Pancreas (tissue), 10 donors: ENCODE measurements at places on chromosomes 1 and 21. TPM values are rescaled to one million over a fixed set of nuclear protein-coding genes. Genes with fewer than 3 reads are reported as not detected.

- H3K27me3 ChIP-seq: no peaks in the 10 kb centered on the region
- H3K4me1 ChIP-seq: no peaks in the 10 kb centered on the region
- H3K36me3 ChIP-seq: no peaks in the 10 kb centered on the region
- no peak overlapping the region for H3K4me3 ChIP-seq
- no peak overlapping the region for H3K27ac ChIP-seq
- no peak for DNase-seq
Measured at GRCh38 chr21:31744182-31744800, 12.4 kb upstream of the SCAF4 start.

DNA sequence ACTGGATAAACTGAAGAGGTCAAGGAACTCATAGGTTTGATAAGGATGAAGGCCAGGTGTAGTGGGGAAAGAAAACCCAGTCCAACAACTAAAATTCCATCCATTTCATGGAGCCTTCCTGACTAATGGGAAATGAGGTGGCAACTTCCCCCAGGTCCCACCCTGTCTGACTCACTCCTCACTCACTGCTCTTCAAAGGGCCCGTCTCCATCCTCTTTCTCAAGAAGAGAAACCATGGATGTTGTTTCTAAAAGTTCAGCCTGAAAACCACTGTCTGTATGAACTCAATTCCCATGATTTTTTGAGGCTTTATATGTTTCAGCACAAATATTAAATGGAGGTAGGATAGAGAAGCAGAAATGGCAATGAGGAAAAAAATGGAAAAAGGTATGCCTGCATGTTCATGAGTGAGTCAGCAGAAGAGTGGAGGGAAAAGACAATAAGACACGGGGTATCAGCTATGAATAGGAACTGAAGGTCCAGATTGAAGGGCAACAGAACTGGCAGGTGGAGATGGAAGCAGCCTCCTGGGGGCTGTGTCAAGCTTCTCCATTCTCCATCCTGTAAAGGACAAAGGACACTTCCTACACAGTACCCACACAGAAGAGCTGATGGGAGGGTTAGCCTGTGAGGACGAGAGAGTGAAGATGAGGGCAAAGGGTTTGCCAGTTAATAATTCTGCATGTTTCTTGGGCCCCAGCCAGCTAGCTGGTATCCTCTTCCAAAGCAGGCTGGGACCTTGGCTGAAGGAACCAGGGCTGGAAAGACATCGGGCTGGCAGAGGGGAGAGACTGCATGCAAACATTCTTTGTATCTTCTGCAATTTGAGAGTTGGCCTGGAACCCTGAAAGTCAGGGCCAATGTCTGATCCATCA is 5.5 kb upstream of the ELOVL1 start:
- no peaks in the 10 kb centered on the region for H3K36me3 ChIP-seq
- DNase-seq: no peak
- no peaks in the 10 kb centered on the region for H3K27me3 ChIP-seq
- peaks cover 13% of the 10 kb centered on the region for H3K4me1 ChIP-seq

DNA sequence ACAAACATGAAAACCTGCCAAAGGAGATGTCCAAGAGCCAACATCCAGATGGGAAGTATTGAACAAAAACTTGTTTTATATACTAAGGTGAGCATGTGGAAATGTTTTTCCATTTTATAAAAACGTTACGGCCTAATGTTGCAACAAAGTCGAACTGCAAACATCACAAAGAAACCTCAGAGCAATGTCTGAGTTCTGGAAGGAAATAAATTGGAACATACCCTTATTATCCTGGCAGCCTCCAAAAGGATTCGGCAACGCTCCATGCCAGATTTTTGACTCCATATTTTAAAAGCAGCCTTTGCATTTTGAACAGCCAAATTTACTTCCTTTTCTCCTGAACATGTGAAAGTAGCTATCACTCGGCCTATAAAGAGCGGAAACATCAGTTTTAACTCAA is 3.3 kb downstream of the ALDH9A1 start:
- no peak overlapping the region for H3K4me3 ChIP-seq
- DNase-seq: no peak
- H3K27me3 ChIP-seq: no peaks in the 10 kb centered on the region
- H3K36me3 ChIP-seq: no peaks in the 10 kb centered on the region

DNA sequence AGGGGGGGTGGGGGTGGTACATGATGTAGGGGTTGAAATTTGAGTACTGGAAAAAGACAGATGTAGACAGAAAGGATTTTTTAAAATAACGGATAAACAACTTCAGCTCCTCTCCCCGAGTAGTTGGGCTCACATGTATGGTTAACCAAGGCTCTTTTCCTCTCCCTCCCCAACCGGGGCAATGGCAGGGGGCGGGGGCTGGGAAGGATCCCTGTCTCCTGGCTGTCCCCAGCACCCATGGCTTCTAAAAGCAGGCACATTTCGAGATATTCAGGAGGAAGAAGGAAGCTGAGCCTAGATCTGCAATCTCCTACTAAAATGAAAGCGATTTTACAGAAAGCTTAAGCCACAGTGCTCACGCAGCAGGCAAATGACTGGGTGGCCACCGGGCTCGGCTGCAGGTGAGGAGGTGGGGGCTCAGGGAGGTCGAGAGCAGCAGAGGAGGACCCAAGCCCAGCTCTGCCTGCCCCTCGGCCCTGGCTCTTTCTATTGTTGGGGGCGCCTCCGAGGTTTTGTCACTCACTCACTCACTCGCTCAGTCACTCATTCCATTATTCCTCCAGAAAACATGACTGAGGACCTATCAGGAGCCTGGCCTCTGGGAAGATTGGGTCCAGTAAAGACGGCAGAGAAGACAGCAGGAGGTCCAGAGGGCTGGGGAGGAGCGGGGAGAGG is 573.3 kb downstream of the PTPRU start:
- H3K4me3 ChIP-seq: no peak overlapping the region
- H3K4me1 ChIP-seq: no peaks in the 10 kb centered on the region
- no peaks in the 10 kb centered on the region for H3K27me3 ChIP-seq
- no peak for DNase-seq
- no peaks in the 10 kb centered on the region for H3K36me3 ChIP-seq

GRCh38 chr1:19328486-19328885 is 16.4 kb downstream of the SLC66A1 start:
- no peak overlapping the region for H3K27ac ChIP-seq
- no peaks in the 10 kb centered on the region for H3K27me3 ChIP-seq
- no peak overlapping the region for H3K4me3 ChIP-seq
- H3K4me1 ChIP-seq: no peaks in the 10 kb centered on the region

GRCh38 chr21:34818662-34819158 is 149.9 kb downstream of the CLIC6 start:
- H3K4me3 ChIP-seq: no peak overlapping the region
- no peaks in the 10 kb centered on the region for H3K4me1 ChIP-seq

DNA sequence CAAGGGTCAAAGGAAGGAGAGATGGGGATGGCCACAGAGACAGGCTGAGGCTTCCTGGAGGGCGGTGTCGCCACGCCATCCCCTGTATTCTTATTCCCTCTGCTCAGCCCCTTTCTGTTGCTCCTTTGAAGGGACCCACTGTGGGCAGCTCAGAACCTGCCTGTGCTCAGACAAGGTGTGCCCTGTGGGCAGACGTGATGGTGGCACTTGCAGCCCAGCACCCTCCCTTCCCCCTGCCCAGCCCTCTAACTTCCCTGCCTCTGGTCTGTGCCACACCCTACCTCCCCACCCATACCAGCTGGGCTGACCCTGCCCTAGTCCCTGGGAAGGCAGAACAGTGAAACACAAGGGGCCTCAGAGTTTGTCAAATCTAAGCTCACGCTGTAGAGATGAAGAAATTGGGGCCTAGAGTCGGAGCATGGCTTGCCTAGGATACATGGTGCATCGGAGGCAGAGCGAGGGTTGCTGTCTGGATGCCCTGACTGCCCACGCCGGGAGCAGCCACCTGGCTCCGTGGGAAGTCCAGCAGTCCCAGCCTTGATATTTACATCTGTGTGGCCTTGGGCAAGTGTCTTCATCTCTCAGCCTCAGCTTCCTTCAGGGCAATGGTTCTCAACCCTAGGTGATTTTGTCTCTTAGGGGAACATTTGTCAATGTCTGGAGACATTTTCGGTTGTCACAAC is 68.6 kb upstream of the RUNX3 start:
- H3K27me3 ChIP-seq: no peaks in the 10 kb centered on the region
- H3K4me1 ChIP-seq: no peaks in the 10 kb centered on the region
- H3K4me3 ChIP-seq: no peak overlapping the region
- DNase-seq: no peak

- H3K4me3 ChIP-seq: no peak overlapping the region
- H3K36me3 ChIP-seq: no peaks in the 10 kb centered on the region
- H3K27ac ChIP-seq: no peak overlapping the region
- no peaks in the 10 kb centered on the region for H3K4me1 ChIP-seq
- no peaks in the 10 kb centered on the region for H3K27me3 ChIP-seq
Measured at GRCh38 chr21:29741761-29742160, 198.0 kb downstream of the GRIK1 start.

DNA sequence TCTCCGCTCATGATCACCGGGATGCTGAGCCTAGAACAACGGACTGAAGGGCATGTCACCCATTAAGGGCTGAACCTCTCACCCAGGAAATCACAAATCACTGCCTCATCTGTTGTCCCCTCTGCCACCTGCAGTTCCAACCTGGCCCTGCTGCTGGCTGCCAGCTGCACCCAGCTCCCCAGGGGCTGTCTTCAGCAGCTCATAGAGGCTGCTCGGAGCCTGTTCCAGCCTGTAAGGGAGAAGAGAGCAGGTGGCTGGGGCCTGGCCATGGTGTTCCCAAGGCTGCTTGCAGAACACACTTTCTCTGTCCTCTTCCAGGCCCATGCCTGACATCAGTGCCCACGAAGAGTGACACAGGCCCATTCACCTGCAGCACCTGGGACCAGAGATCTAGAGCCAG is 44.5 kb upstream of the DISP3 start:
- DNase-seq: no peak
- H3K4me3 ChIP-seq: no peak overlapping the region
- no peak overlapping the region for H3K27ac ChIP-seq
- no peaks in the 10 kb centered on the region for H3K27me3 ChIP-seq
- H3K36me3 ChIP-seq: no peaks in the 10 kb centered on the region
- no peaks in the 10 kb centered on the region for H3K4me1 ChIP-seq

GRCh38 chr1:10911490-10912166 is 100.8 kb upstream of the TARDBP start:
- H3K4me3 ChIP-seq: no peak overlapping the region
- H3K27me3 ChIP-seq: no peaks in the 10 kb centered on the region
- no peaks in the 10 kb centered on the region for H3K4me1 ChIP-seq
- no peak overlapping the region for H3K27ac ChIP-seq
- no peaks in the 10 kb centered on the region for H3K36me3 ChIP-seq
- DNase-seq: no peak

Gene ZBTB8A
- 3.7 TPM for total RNA-seq

Gene RBP7
- 2.1 TPM for total RNA-seq

Gene TLCD4
- 14.7 TPM for total RNA-seq

Gene KCNQ4
- 1.1 TPM for total RNA-seq

Gene KIAA1614
- 1.7 TPM for total RNA-seq

Gene LRRC7
- total RNA-seq: 0.12 TPM
